Amniotic stem cell (primary cell): ENCODE measurements at places on chromosomes 5 and 9.

DNA sequence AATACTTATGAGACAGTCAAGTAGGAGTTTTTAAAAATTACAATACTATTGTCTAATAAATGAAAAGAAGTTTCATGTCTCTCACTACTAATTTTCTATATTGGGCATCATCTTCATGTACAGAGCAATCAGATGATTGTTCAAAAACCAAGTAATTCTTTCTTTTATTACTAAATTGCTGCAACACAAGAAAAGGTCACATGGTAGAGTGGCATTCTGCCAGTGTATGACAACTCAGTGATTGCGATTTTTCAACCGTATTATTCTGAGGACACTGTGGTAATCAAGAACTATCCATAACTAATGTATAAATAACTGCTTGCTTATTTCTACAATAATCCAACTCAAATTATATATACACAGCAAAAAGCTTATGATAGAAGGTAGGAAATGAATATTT lies 96.7 kb upstream of the GRHPR start:
- DNase-seq, result no peak

GRCh38 chr5:116923344-116923743 lies 348.7 kb upstream of the SEMA6A start:
- DNase-seq, result no peak

- no peak for DNase-seq
These were observed 247.9 kb downstream of the MSX2 start for GRCh38 chr5:174972291-174972690.

- DNase-seq, result no peak
These were observed 566.6 kb downstream of the PSAT1 start for GRCh38 chr9:78863531-78863930.

DNA sequence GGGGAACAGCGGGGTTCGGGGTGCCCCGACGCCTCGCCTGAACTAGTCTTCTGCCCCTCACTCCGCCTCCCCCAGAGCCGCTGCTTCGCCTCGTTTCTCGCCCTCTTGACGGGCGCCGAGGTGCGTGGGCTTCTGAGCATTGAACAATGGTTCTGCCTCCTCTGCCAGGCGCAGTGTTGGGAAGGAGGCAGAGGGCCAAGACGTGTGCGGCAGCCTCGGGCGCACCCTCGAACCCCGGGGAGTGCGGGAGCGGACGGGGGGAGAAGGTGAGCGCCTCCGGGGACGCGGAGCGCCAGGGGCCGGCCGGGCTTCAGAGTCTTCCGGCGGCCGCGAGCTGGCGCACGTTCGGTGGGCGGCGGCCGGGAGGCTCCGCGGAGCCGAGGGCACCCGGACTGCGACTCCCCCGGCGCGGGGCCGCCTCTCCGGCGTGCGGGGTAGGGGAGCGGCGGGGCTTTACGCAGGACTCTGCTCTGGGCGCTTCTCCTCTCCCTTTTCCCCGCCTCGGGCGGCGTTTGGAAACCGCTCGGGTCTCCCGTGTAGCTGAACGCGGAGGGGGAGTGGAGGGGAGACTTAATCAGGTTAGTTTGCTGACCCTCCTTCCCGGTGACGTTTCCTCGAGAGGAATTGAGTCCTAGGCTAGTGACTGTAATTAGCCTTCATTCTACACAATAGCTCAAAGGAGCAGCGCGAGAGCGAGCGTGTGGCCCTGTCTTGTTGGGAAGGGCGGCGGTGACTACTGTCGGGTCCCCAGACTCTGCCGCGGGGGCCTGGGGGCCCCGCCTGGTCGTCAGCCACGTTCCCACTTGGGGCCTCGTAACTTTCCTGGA lies 1.1 kb downstream of the VLDLR start:
- no peak for DNase-seq

- no peak for DNase-seq
These were observed 499.0 kb upstream of the SGCD start for GRCh38 chr5:155827949-155828348.

GRCh38 chr5:78672154-78672553 lies 23.6 kb upstream of the LHFPL2 start:
- no peak for DNase-seq

- no peak for DNase-seq
These were observed 45.2 kb upstream of the RAD23B start for GRCh38 chr9:107237873-107238272.

GRCh38 chr5:40385544-40385943 lies 294.2 kb upstream of the PTGER4 start:
- DNase-seq, result no peak
